ENCODE measurements at places on chromosomes 3 and 15.

DNA sequence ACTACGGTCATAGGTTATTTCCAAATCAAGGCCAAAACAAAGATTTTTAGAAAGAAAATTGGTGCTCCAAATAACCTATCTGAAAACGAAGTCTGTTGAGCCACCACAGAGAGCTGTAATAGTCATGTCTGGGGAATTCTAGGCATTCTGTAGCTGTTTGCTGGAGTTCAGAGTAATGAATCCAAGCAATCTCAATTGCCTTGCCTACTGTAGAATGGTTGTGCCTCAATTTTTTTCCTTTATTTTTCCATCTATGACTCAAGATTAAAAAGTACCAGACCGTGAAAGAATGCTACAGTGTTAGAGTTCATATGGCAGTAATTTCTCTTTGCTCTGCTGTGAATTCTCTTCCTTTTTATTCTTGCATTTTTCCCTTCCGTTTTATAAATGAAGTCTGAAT lies 1007.2 kb upstream of the ALCAM start:
- DNase-seq, result peak; percentile 28

DNA sequence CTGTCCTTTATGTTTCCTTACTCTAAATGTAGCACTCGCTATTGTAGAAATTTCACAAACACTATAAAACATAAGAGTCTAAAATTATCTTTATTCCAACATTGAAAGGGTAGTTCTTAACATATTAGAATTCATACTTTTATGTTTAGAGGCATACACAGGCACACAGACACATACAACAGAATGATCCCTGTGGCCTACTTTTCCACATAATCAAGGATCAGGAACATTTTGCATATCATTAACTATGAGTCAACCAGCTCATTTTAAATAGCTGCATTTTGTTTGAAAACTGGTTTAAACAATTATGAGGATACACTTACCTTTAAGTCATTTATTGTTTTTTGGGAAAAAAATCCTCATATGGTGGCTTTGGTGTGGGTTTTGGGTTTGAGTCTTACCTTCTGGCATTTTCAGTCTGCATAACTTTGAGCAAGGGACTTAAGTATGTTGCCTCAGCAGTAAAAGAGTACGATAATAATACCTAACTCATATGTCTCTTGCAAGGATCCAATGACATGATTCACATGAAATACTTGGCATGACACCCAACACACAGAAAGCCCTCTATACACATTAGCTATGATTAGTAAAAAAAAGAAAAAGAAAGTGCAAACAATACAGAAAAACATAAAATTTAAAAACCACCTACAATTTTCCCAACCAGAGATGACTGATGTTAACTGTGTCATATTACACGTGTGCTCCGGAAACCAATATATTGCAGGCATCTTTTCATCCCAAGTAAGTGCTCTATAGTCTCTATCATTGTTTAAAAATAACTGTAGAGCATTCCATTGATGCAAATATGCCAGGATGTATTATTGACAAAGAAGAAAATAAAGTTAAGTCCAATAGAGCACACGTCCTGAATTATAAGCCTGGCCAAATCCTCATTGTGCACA lies 213.1 kb upstream of the ADAMTS9 start:
- DNase-seq, result no peak

- DNase-seq, result no peak
Measured at GRCh38 chr3:44206261-44206660, 35.4 kb upstream of the TOPAZ1 start.

GRCh38 chr15:78083687-78084448 lies 6.4 kb upstream of the TBC1D2B start:
- DNase-seq, result no peak

- DNase-seq, result no peak
Measured at GRCh38 chr15:88655103-88655553, 16.3 kb downstream of the ISG20 start.

DNA sequence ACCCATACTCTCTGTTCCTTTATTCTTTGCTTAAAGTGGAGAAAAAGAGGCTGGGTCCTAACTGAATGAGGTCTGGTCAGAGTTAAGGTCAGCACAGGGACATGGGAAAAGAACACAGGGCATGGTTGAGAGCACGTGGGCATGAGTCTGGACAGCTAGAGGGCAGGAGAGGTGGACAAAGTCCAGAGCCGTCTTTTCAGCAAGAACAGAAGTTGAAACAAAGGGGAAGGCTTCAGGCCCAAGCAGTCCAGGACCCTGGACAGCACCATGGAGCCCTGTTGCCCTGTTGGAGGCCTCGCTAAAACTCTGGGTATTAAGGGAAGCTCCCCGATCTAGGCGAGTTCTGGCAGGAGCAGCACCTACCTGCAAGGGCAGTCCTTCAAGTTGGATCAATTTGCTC lies 50.7 kb downstream of the XYLB start:
- DNase-seq, result no peak
